Stimulated activated CD4-positive, alpha-beta T cell treated with anti-CD3 and anti-CD28 coated beads, Interleukin-15, amount 100 ng/mL, for 48 hours (primary cell): ENCODE measurements at places on chromosomes 6 and 20.

DNA sequence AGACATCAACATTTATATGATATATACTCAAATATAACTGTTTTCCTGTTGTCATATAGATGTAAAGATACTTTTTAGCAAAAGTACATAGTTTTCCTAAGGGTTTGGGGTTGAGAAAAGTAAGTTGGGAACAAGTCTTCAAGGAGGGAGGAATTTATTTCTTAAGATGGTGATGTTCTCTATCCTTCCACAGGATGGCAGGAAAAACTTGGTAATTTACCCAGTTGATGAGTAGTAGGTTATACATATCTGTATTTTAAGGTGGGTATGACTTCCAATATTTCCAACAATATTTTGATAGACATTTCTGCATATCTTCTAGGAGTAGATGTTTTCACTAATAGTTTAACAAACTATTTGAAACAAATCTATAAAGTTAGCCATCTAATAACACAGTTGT, 254.4 kb downstream of the RIMS1 start:
- no peak for DNase-seq

- DNase-seq = no peak
These were observed 58.3 kb downstream of the SERAC1 start for GRCh38 chr6:158109748-158110147.

- no peak for DNase-seq
These were observed 2.9 kb upstream of the TRIM39 start for GRCh38 chr6:30323806-30324205.

DNA sequence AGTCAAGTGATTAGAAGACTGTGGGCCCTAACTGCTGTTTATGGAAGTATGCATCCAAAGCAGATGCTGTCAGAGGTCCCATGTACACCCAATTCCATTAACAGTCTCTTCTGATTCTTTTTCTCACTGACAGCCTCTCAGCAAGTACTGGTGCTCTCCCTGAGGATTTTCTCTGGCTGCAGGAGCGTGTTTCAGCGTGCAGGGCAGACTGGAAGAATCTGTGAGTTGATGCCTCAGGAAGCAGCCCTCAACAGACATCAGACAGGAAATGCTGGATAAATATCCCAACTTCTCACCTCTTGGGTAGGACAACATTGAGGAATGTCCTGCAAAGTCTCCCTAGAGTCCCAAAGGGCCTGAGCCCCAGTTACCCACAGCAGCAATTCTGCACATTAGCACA, 40.8 kb downstream of the ANKEF1 start:
- DNase-seq = no peak

GRCh38 chr20:8216375-8217200, 84.5 kb downstream of the PLCB1 start:
- DNase-seq = no peak

DNA sequence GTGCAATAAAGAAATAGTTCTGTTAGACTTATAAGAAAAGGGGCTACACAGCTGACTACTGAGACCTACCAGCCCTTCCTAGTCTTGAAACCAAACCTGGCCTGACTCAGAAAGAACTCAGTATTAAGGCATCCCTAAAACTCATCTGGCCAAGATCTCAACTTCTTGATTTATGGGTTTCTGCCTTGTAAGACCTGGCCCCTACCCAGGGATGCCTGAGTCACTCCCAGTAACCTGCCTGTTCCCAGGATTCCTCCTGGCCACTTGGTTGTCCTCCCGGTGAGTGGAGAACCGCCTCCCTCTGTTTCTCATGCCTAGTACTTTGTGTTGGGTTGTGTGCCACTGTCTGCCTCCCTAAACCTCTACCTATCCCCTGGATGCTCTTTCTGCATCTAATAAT, 189.4 kb upstream of the PREP start:
- no peak for DNase-seq

- DNase-seq = no peak
These were observed 54.0 kb downstream of the PLG start for GRCh38 chr6:160756021-160756420.

DNA sequence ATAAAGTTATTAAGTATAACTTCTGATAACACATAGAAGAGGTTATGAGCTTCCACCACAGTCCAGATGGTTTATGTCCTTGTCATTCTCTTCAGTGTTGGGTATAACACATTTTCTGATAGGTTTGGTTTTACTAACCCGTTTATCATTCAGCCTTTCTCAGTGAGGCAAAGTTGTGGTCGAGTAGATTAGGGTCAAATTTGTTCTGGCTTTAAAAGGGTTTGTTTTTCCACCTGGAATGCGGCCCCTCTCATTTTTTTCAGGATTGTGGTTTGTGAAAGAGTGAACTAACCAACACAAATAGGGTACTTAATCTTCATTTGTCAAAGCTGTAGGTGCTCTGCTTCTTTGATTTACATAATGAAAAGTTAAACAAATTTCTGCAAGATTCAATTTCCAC, 204.2 kb upstream of the ASCC3 start:
- no peak for DNase-seq
